A549 treated with CORT108297 at 1 μM for 4 hours (cell line): ENCODE measurements at places on chromosomes 3 and 15. TPM values are rescaled to one million over a fixed set of nuclear protein-coding genes. Genes with fewer than 3 reads are reported as not detected.

Gene BMF
- 1.1 to 1.7 TPM (median 1.5 TPM) in 5 replicates for total RNA-seq

Gene MUSTN1
- 0.19 to 0.28 TPM (median 0.21 TPM) in 3 of 5 replicates, not detected in the others for total RNA-seq

Gene GRIP2
- total RNA-seq: 1.1 to 2.2 TPM (median 1.9 TPM) in 5 replicates

Gene DNAH12
- 0.03 to 0.15 TPM (median 0.13 TPM) in 5 replicates for total RNA-seq

Gene GALNT15
- total RNA-seq: 0.05 to 0.18 TPM (median 0.15 TPM) in 5 replicates

Gene CDV3
- total RNA-seq: 106 to 132 TPM (median 109 TPM) in 5 replicates

Gene TGM5
- not detected in 5 replicates for total RNA-seq

Gene NMNAT3
- total RNA-seq: 0.91 to 1.6 TPM (median 1.3 TPM) in 5 replicates

Gene ST8SIA2
- 0.39 to 0.73 TPM (median 0.57 TPM) in 5 replicates for total RNA-seq

Gene STARD9
- 1.2 to 1.9 TPM (median 1.7 TPM) in 5 replicates for total RNA-seq

Gene CHMP2B
- total RNA-seq: 91.3 to 97.2 TPM (median 91.8 TPM) in 5 replicates

Gene LINGO1
- total RNA-seq: 8.5 to 13.7 TPM (median 9.8 TPM) in 5 replicates

Gene MEIS2
- total RNA-seq: 7.2 to 9.3 TPM (median 8.9 TPM) in 5 replicates

Gene DOCK3
- total RNA-seq: 0.27 to 0.40 TPM (median 0.39 TPM) in 5 replicates

Gene SLC2A2
- not detected in 5 replicates for total RNA-seq

Gene NR1I2
- not detected in 5 replicates for total RNA-seq

Gene PIGZ
- 1.1 to 1.8 TPM (median 1.6 TPM) in 5 replicates for total RNA-seq

Gene TAGLN3
- not detected in 5 replicates for total RNA-seq

Gene BOC
- total RNA-seq: 4.8 to 7.7 TPM (median 7.0 TPM) in 5 replicates

Gene CKMT1A
- 2.5 to 4.1 TPM (median 2.7 TPM) in 5 replicates for total RNA-seq
